ENCODE measurements at places on chromosomes 11 and 22.

DNA sequence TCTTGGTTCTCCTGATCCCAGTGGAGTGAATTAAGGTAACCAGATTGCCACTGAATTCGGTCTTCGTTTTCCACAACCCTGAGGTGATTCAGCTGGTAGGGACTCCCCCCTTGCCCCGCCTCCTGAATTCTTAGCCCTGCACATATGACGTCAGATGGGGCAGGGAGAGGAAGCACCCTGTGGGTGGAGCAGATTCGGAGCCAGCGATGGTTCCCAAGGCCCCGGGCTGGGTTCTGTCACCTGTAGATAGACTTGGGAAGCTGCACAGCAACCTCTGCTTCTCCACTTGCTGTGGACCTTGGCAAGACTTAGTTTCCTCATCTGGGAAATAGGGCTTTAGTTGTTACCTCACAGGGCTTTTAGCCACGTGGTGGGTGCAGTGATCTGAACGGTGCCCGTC, 67.8 kb downstream of the CTTN start:
- no peak overlapping the region for H3K27ac ChIP-seq
- H3K4me1 ChIP-seq: no peaks in the 10 kb centered on the region

GRCh38 chr11:112318661-112319060, 58.0 kb upstream of the PLET1 start:
- H3K36me3 ChIP-seq: peaks cover 2% of the 10 kb centered on the region
- no peaks in the 10 kb centered on the region for H3K27me3 ChIP-seq
- no peak overlapping the region for H3K4me3 ChIP-seq
- H3K4me1 ChIP-seq: peaks cover 24% of the 10 kb centered on the region

- no peaks in the 10 kb centered on the region for H3K4me1 ChIP-seq
- peaks cover 37% of the 10 kb centered on the region for H3K36me3 ChIP-seq
- H3K4me3 ChIP-seq: no peak overlapping the region
- H3K27me3 ChIP-seq: no peaks in the 10 kb centered on the region
Observed at GRCh38 chr11:76462317-76462716, 17.5 kb downstream of the EMSY start.

- H3K27ac ChIP-seq: no peak overlapping the region
- H3K27me3 ChIP-seq: no peaks in the 10 kb centered on the region
- DNase-seq: no peak
- H3K4me3 ChIP-seq: no peak overlapping the region
- H3K4me1 ChIP-seq: no peaks in the 10 kb centered on the region
Observed at GRCh38 chr22:24843048-24843447, 37.0 kb downstream of the SGSM1 start.

- H3K4me3 ChIP-seq: no peak overlapping the region
- H3K27ac ChIP-seq: no peak overlapping the region
- DNase-seq: no peak
- peaks cover 4% of the 10 kb centered on the region for H3K27me3 ChIP-seq
- H3K36me3 ChIP-seq: no peaks in the 10 kb centered on the region
- H3K4me1 ChIP-seq: no peaks in the 10 kb centered on the region
Observed at GRCh38 chr22:22199634-22200033, 45.0 kb upstream of the VPREB1 start.

GRCh38 chr22:33271390-33272161, 213.4 kb upstream of the SYN3 start:
- no peak for DNase-seq
- H3K4me3 ChIP-seq: no peak overlapping the region
- H3K27me3 ChIP-seq: peaks cover 3% of the 10 kb centered on the region

- H3K27me3 ChIP-seq: peaks cover 10% of the 10 kb centered on the region
- no peak overlapping the region for H3K27ac ChIP-seq
- H3K4me3 ChIP-seq: no peak overlapping the region
- no peak for DNase-seq
- no peaks in the 10 kb centered on the region for H3K4me1 ChIP-seq
Observed at GRCh38 chr11:32072872-32073643, 17.8 kb upstream of the RCN1 start.

- peak overlapping the region; percentile 83 for H3K4me3 ChIP-seq
- peaks cover 45% of the 10 kb centered on the region for H3K4me1 ChIP-seq
- H3K27ac ChIP-seq: peak overlapping the region; percentile 100
Observed at GRCh38 chr11:118339281-118339961, 3.1 kb downstream of the CD3D start.

DNA sequence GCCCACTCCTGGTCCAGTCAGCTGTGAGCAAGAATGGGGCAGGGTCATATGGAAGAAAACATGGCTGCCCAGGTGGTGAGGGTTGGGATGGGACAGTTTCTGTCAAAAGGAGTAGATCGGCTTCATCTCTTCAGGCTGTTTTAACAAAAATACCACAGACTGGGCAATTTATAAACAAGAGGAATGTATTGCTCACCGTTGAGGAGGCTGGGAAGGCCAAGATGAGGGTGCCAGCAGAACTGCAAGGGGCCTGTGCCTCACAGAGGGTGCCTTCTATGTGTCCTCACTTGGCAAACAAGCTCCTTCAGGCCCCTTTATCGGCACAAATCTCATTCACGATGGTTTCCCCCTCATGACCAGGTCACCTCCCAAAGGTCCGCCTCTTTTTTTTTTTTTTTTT, 18.1 kb upstream of the RELT start:
- H3K4me1 ChIP-seq: no peaks in the 10 kb centered on the region
- DNase-seq: no peak
- H3K27me3 ChIP-seq: no peaks in the 10 kb centered on the region
- no peak overlapping the region for H3K4me3 ChIP-seq

DNA sequence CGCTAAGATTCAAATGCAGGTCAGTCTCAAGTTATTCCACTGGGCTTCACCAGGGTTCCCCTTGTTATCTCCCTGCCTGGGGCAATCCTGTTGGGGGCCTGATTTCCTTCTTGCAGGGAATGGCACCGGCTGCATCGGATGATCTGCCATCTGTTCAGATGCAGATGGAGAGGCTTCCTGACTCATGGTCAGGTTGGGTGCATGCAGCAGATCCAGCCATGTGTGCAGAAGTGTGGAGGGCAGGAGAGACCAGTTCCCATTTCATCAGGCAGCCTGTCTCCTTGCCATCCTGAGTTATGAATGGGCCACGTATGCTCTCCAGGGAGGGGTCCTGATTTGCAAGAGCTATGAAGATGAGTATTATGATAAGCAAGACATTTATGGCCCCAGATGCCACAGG, 161.2 kb upstream of the PLET1 start:
- H3K36me3 ChIP-seq: no peaks in the 10 kb centered on the region
- H3K4me1 ChIP-seq: peaks cover 9% of the 10 kb centered on the region
- no peak for DNase-seq

- peaks cover 2% of the 10 kb centered on the region for H3K36me3 ChIP-seq
- DNase-seq: peak; percentile 81
- H3K4me3 ChIP-seq: peak within 1 kb of the TSS; percentile 81
Observed at GRCh38 chr11:124762105-124762623, at the start of gene ESAM. Gene ESAM (minus strand): TSS chr11:124762290. CDS start chr11:124762154, 136 bp downstream.

DNA sequence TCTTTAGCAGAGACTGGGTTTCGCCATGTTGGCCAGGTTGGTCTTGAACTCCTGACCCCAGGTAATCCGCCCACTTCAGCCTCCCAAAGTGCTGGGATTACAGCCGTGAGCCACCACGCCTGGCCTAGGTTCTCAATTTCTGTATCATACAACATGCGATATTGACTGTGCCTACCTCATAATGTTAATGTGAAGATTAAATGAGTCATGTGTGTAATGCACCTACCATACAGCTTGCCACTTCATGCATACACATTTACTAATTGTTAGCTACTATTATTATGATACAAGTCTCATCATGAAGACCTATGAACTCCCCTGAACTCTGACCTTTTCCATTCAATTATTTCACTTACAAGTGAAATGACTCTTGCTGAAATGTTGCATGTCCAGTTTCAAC, 25.7 kb downstream of the AGBL2 start:
- no peak overlapping the region for H3K4me3 ChIP-seq
- H3K36me3 ChIP-seq: no peaks in the 10 kb centered on the region
- H3K4me1 ChIP-seq: no peaks in the 10 kb centered on the region
- H3K27me3 ChIP-seq: no peaks in the 10 kb centered on the region

DNA sequence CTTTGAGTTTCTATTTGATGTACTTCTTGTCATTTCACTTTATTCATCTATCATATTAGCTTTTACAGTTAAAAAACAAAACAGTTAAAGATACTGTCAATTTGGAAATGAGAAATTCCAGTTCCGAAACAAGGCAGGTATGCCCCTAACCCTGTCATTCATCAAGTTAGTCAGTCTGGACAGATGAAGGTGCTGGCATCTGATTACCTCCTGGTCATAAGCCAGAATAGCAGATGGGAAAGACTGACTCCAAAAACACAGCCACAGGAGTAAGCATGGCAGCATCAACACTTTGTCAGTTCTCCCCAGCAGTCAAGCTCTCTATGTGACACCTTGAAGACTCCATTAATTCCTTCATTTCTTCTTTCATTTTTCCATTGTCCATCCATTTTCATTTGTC, 4.3 kb downstream of the LRRC51 start:
- H3K27me3 ChIP-seq: no peaks in the 10 kb centered on the region
- H3K4me1 ChIP-seq: peaks cover 26% of the 10 kb centered on the region
- H3K36me3 ChIP-seq: peaks cover 8% of the 10 kb centered on the region
- H3K27ac ChIP-seq: no peak overlapping the region
- no peak overlapping the region for H3K4me3 ChIP-seq

DNA sequence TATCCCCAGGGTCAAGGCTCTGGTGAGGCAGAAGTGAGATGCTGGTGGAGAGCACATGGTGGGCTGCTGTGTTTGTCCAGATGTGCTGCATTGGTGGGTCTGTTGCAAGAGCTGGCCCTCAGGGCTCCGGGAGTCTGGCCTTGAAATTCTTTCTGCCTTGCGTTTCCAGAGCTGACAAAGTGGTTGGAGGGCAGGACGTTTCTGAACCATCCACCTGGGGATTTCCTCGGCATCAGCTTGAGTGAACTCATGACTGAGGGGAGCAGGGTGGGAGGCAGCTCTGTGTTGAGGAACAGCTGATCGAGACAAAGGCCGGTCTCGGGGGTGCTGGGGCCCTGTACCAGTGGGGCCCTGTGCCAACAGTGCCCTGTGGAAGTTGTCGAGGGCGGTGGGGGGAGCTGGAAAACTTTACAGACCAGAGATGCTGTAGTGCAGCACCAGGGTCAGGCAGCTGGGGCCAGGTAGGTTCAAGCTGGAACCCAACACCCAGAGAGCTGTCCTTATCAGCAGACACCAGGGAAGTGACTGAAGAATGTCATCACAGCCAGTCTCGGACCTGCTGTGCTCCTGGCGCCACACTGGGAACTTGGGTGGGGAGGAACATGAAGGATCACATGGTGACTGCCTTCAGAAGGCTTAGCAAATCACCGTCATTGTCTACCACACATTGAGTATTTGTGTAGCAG, 4.9 kb downstream of the TSKU start:
- H3K36me3 ChIP-seq: no peaks in the 10 kb centered on the region
- peaks cover 7% of the 10 kb centered on the region for H3K4me1 ChIP-seq
- no peak overlapping the region for H3K4me3 ChIP-seq
- H3K27ac ChIP-seq: no peak overlapping the region
- H3K27me3 ChIP-seq: peaks cover 19% of the 10 kb centered on the region

DNA sequence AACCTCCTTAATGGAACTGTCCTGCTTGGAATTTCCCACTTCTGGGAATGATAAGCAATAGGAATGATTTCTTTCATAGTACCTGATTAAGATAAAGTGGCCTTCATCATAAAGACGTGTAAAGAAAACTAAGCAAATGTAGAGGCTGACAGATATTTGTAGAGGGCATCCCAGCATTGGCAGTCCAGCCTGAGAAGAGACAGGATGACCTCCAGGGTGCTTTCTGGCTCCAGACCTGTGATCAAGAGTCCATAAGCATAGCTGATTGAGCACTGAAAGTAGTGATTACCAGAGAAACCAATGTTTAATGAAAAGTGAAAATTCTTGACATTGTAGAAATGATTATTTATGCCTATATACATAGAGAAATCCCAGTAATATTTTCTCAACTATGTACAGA, 33.6 kb downstream of the YAP1 start:
- no peaks in the 10 kb centered on the region for H3K36me3 ChIP-seq
- H3K27ac ChIP-seq: no peak overlapping the region
- H3K4me1 ChIP-seq: no peaks in the 10 kb centered on the region
- no peak for DNase-seq
- H3K27me3 ChIP-seq: peaks cover 12% of the 10 kb centered on the region
- H3K4me3 ChIP-seq: no peak overlapping the region

GRCh38 chr11:11841723-11842420, at the start of gene USP47:
Gene USP47 (plus strand): TSS chr11:11841972. CDS start chr11:11842186, 214 bp downstream.
- H3K27me3 ChIP-seq: peaks cover 8% of the 10 kb centered on the region
- H3K36me3 ChIP-seq: peaks cover 2% of the 10 kb centered on the region
- H3K27ac ChIP-seq: no peak within 1 kb of the TSS
- H3K4me1 ChIP-seq: peaks cover 28% of the 10 kb centered on the region
- peak; percentile 97 for DNase-seq
- H3K4me3 ChIP-seq: no peak within 1 kb of the TSS

- H3K36me3 ChIP-seq: no peaks in the 10 kb centered on the region
- no peak overlapping the region for H3K27ac ChIP-seq
- H3K4me3 ChIP-seq: no peak overlapping the region
- no peaks in the 10 kb centered on the region for H3K27me3 ChIP-seq
- peaks cover 4% of the 10 kb centered on the region for H3K4me1 ChIP-seq
Observed at GRCh38 chr11:46290598-46291309, 13.3 kb downstream of the CREB3L1 start.

- H3K4me1 ChIP-seq: no peaks in the 10 kb centered on the region
- no peak overlapping the region for H3K4me3 ChIP-seq
- peaks cover 4% of the 10 kb centered on the region for H3K27me3 ChIP-seq
- no peak overlapping the region for H3K27ac ChIP-seq
Observed at GRCh38 chr22:49022816-49023160, 804.9 kb downstream of the BRD1 start.

- no peak overlapping the region for H3K27ac ChIP-seq
- H3K4me1 ChIP-seq: no peaks in the 10 kb centered on the region
- H3K4me3 ChIP-seq: no peak overlapping the region
- DNase-seq: no peak
- H3K36me3 ChIP-seq: no peaks in the 10 kb centered on the region
Observed at GRCh38 chr11:107898270-107898669, 30.0 kb upstream of the RAB39A start.
